ENCODE measurements at places on chromosomes 12 and 14. TPM values are rescaled to one million over a fixed set of nuclear protein-coding genes. Genes with fewer than 3 reads are reported as not detected.

Gene OR6C75
- not detected for total RNA-seq

Gene ABCD2
- total RNA-seq, result not detected

Gene C12orf56
- 1.7 TPM for total RNA-seq

Gene GPRC5D
- not detected for total RNA-seq

Gene TULP3
- 29.4 TPM for total RNA-seq

Gene TAS2R20
- 0.34 TPM for total RNA-seq

Measured in nasal cavity respiratory epithelium epithelial cell of viscerocranial mucosa (primary cell).